Colonic mucosa (tissue), 4 donors: ENCODE measurements at places on chromosomes 7 and 10. TPM values are rescaled to one million over a fixed set of nuclear protein-coding genes. Genes with fewer than 3 reads are reported as not detected.

The ACSL5 gene
- total RNA-seq, result 218 TPM

DNA sequence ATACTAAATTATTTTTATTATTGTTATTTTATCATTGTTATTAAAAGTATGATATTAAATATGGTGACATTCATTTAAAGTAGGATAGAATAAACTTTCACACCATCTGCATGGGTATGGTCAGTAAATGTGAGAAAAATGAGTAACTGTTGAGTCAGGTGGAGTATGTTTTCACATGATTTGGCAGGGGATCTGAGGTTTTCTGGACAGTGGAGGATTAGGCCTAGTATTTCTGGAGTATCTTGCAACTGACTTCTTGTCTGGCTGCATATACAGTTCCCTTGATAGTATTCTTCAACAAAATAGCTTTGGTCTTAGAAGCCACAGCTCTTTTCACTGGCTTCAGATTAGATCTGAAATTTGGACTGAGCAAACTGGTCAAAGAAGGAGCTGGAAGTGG, 54.5 kb downstream of the GBF1 start:
- no peak for DNase-seq

- no peak for DNase-seq
These were observed 14.0 kb downstream of the RALA start for GRCh38 chr7:39637400-39637799.

DNA sequence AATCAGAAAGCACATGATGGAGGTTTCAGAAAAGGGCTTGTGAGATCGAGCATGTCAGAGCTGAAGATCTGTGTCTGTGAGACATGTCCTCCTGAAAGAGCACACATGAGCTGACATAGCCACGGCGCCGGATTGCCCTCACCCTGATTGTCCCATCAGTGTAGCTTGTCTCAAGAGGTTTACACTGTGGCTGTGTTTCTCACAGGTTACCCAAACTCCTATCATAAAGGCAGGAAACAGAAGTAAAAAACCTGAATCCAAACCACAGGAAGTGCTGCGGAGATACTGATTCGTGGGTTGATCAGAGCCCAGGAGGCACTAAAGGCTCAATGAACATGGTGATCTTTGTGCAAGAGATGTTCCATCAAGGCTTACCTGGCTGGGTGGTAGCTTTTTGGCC, 3.9 kb upstream of the ATP6V0E2 start:
- peak; percentile 9 for DNase-seq

The BLOC1S2 gene
- total RNA-seq, result 20.6 TPM

The ADARB2 gene
- not detected for total RNA-seq

DNA sequence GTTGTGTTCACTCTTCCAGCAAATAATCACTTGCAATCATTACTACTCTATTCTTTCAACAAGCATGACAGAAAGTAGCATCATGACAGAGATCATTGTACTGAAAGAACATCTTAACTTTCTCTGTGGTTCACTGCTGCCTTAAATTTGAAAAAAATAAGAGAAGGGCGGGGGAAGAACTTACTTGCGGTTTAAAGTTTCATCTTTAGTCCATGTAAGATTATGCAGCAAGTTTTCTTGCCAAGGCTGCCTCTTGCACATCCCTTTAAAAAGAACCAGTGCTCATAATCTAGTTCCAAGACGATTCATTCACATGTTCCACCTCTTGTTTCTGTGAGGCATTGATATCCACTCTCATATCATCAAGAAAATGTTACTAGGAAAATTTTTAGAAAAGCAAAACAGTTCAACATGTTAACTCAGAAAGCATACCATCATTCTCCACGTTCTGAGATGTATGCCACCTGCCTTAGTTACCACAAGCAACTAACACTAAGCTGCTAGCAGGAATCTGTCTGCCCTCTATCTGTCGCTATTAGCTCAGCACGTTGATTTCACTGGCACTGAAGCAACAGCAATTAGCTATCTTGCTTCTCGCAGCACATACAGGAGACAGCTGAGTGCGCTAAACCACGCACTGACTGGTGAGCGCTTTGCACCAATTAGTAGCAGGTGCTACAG, at the start of gene PCDH15:
PCDH15 (minus strand) TSS at position 491 of the 681 bp plus-strand sequence. CDS start 136,969 bp downstream, outside the sequence.
- no peak for DNase-seq

DNA sequence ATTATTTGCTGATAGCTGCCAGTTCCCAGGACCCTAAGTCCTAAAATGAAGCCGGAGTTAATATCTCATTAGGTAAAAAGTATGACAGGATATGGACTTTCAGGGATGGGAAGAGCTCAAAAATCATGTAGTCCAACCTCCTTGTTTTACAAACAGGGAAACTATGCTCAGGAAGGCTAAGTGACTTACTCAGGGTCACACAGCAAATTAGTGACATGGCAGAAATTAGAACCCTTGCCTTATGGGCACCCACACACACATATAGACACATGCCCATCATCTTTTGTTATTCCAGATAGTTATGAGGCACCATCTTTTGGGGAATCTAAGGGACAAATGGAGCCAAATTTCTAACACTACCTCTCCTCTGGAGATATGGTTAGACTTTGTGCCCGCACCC, 91.2 kb upstream of the ARID5B start:
- DNase-seq, result no peak

GRCh38 chr7:42673951-42674350, 237.9 kb downstream of the C7orf25 start:
- DNase-seq, result no peak

DNA sequence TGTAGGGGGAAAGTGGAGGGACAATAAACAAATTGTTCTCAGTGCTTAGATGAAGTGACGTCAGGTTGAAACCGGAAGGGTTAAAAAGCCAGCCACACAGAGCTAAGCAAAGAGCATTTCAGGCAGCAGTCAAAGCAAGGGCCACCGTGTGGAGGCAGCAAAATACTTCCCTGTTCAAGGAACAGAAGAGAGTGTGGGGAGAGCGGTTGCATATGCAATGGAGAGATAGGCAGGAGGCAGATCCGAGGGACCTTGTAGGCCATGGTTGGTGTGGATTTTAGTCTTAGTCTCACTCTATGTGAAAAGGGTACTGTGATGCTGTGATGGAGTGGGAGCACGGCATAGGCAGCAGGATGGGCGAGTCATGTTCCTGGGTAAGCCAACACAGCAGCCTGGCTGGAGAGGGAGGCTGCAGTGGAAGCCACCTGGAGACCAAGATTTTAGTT, 3.8 kb upstream of the STN1 start:
- DNase-seq, result peak; percentile 56

The OR2A42 gene
- not detected for total RNA-seq

The CPA5 gene
- total RNA-seq, result not detected

DNA sequence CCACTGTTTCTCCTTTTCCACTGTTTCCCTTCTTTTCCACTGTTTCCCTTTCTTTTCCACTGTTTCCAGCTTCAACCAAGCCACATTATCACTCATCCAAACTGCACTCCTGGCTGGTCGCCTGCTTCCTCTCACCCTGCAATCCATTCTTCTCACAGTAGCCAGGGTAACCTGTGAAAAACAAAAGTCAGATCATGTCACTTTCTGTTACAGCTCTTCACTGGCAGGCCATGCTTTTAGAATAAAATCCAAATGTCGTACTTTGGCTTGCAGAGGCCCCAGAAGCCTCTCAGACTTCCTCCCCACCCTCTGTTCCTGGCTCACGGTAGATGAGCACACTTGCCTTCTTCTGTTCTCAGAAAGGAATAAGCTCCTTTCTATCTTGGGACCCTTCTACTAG, 33.9 kb downstream of the STARD3NL start:
- DNase-seq, result no peak

DNA sequence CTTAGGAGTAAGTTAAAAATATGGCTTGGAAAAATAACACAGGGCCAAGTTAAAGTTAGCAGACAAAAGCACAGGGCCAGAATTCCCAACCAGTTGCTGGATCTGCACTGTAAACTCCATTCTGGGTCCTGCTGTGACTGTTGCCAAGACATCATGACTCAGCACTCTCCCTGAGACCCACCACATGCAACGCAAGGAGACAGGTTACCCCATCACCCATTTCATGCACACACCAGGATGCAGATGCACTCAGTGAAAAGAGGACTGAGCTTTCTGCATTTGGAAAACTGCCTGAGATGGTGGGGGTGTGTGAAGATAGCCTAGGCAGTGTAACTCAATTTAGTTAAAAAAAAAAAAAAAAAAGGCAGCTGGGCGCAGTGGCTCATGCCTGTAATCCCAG, 97.6 kb upstream of the ZNF438 start:
- peak; percentile 38 for DNase-seq

The KLF14 gene
- not detected for total RNA-seq

The SKAP2 gene
- 46.9 TPM for total RNA-seq

The POM121 gene
- 34.8 TPM for total RNA-seq

GRCh38 chr7:69365651-69366192, 232.6 kb upstream of the AUTS2 start:
- DNase-seq, result no peak

The TAS2R3 gene
- total RNA-seq, result 0.94 TPM

The SYNPO2L gene
- not detected for total RNA-seq

- DNase-seq, result no peak
These were observed 46.6 kb upstream of the ABLIM1 start for GRCh38 chr10:114704679-114705078.

GRCh38 chr7:22867003-22867402, 44.4 kb upstream of the TOMM7 start:
- DNase-seq, result no peak

The TAS2R4 gene
- total RNA-seq, result 0.62 TPM

The GPR15LG gene
- total RNA-seq, result 515 TPM

GRCh38 chr7:87600130-87601124, at the start of gene ABCB1:
ABCB1 (minus strand) TSS chr7:87600884; CDS start chr7:87600184, 700 bp downstream.
- DNase-seq, result peak; percentile 85

- no peak for DNase-seq
These were observed 66.3 kb downstream of the MTERF1 start for GRCh38 chr7:91814189-91814588.

DNA sequence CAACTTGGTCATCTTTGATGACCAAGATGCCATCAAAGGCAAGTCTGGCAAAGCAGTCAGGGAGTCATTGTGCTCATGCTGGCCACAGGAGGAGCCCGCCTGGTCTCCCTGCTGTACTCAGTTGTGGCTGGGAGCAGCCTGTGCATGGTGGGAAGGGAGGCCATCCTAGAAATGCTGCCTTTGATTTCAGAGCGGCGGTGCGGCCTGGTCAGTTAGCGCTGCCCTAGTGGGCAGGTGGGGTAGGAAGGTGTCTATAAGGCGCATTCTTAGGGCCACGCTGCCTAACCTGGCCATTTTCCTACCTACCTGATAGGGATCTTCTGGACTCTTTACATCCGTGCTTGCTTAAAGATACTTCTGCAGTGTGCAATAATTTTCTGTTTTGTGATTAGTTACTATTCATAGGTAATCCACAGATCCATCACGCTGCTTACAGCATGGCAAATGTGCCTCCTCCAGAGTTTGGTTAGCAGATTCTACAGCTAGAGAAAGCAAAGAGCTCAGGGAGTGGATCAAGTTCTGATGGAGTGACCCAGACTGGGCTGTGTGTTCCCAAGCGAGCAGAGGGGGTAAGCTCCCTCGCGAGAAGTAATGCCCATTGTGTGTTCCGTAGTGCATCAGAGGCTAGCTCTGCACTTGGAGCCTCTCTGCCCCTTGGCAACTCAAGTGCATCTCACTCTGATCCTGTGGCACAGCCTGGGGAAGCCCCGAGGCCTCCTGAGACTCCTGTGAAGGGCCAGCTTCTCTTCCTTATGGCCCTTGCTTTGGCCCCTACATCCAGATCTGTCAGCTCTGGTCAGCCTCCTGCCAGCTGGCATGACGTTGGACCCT, 970.1 kb upstream of the ZNF722 start:
- no peak for DNase-seq

The C10orf71 gene
- total RNA-seq, result not detected

- no peak for DNase-seq
These were observed 69.0 kb downstream of the CACNB2 start for GRCh38 chr10:18209241-18209640.

DNA sequence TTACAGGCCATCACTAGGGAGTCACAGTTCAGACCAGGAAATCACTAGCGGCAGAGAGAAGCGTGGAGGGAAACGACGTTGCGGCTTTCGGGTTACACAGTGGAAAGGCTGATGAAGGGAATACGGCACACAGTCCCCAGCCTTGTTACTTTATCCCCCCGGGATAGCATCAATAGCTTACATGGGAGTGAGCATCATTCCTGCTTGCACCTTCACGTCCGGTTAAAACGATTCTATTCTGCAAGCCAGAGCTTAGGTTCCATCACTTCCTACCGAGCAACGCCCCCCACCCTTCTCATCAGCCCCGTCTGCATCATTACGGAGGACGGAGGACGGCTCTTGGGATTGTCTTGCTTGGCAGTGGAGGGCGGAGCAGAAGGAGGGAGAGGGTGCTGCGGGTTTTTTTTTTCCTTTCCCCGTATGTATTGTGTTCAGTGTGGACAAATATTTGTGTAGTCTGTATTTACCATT, 124.9 kb downstream of the CLEC2L start:
- DNase-seq, result no peak

- DNase-seq, result no peak
These were observed 57.4 kb upstream of the HECTD2 start for GRCh38 chr10:91352760-91353159.

- DNase-seq, result peak; percentile 35
These were observed 55.8 kb upstream of the CDCA7L start for GRCh38 chr7:22001345-22002004.

DNA sequence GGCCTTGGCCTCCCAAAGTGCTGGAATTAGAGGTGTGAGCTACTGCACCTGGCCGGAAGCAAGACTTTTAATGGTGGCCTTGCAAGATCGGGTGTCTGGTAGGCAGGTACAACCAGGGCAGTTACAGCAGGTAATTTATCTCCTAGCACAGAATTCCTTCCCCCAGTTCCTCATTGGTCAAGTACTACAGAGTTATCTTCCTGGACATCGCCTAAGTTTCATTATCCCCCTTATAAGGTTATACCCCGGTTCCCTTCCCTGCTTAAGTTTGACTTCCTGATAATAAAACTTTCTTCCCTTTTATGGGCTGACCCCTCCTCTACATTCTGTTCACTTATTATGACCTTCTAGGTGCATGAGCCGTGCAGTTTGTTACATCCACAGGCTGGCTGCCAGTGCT, 19.0 kb upstream of the CYP3A43 start:
- no peak for DNase-seq

The PRSS58 gene
- total RNA-seq, result not detected

DNA sequence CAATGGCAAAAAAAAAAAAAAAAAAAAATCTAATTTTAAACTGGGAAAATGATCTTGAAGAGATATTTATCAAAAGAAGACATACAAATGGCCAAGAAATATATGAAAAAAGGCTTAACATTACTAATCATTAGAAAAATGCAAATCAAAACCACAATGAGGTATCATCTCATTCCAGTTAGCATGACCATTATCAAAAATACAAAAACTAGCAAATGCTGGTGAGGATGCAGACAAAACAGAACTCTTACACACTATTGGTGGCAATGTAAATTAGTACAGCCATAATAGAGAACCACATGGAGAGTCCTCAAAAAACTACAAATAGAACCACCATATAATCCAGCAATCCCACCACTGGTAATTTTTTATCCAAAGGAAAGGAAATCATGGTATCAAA, 489.6 kb downstream of the TNS3 start:
- DNase-seq, result no peak
